ENCODE measurements at places on chromosomes 7 and 10. TPM values are rescaled to one million over a fixed set of nuclear protein-coding genes. Genes with fewer than 3 reads are reported as not detected.

Gene AIFM2
- 4.3 TPM for total RNA-seq

Gene APBB1IP
- total RNA-seq = not detected

- H3K27ac ChIP-seq = no peak overlapping the region
- no peaks in the 10 kb centered on the region for H3K27me3 ChIP-seq
- DNase-seq = no peak
- H3K4me3 ChIP-seq = no peak overlapping the region
- no peaks in the 10 kb centered on the region for H3K36me3 ChIP-seq
Measured at GRCh38 chr10:33241351-33241750, 93.1 kb downstream of the NRP1 start.

DNA sequence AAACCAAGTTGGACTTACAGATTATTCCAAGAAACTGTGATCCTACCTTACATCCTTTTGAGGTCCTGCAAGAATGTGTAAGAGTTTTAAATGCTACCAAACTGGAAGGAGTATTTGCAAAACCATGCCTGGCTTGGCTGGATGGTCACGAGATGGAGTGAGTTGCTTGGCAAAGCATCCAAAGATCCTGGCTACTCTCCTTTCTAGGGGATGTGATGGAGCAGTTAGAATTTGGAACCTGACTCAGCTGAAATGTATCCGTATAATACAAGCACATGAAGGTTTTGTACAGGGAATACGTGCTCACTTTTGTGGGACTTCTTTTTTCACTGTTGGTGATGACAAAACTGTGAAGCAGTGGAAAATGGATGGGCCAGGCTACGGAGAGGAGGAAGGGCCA is 13.3 kb upstream of the SYPL1 start:
- no peak for DNase-seq

DNA sequence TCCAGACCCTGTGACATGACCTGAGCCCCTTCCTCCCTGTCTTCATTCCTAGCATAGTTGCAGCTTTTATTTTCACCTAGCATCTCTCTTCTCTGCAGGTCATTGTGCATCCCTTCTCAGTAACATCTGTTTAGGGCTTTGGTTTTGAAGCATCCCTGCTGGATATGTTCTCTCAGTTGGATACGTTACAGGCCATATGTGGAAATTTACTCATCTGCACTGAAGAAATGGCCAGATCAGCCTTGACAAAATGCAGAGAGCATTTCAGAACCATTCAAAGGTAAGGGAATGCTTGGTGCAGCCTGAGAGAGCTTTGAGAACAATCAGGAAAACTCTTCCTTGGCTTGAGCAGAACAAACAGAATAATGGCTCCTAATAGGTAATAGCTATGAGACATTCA is 647.0 kb downstream of the KCNMA1 start:
- no peak overlapping the region for H3K4me3 ChIP-seq
- peaks cover 7% of the 10 kb centered on the region for H3K27me3 ChIP-seq
- no peaks in the 10 kb centered on the region for H3K4me1 ChIP-seq

GRCh38 chr10:20162123-20162522 is 345.9 kb downstream of the PLXDC2 start:
- DNase-seq = peak; percentile 85
- H3K4me1 ChIP-seq = peaks cover 73% of the 10 kb centered on the region
- H3K36me3 ChIP-seq = no peaks in the 10 kb centered on the region
- peak overlapping the region; percentile 75 for H3K27ac ChIP-seq
- no peaks in the 10 kb centered on the region for H3K27me3 ChIP-seq
- H3K4me3 ChIP-seq = no peak overlapping the region

DNA sequence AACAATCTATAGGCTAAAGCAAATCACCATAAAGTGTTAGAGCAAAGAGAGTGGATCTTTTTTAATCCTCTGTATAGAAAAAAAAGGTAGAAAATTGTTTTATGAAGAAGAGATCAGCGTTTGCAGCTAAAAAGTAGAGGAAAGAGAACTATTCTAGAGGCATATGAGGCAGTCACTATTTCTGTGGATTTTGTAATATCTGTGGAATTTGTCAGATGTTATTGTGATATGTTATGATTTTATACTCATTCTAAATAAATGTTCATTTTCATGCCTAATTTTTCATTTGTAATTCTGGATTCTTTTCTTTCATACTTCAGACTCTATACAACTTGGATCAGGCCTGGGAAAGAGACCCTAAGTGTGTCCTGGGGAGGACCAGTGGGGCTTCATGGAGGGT is 295.0 kb upstream of the LYZL1 start:
- H3K27me3 ChIP-seq = no peaks in the 10 kb centered on the region
- H3K36me3 ChIP-seq = no peaks in the 10 kb centered on the region
- H3K27ac ChIP-seq = no peak overlapping the region
- no peaks in the 10 kb centered on the region for H3K4me1 ChIP-seq
- H3K4me3 ChIP-seq = no peak overlapping the region

DNA sequence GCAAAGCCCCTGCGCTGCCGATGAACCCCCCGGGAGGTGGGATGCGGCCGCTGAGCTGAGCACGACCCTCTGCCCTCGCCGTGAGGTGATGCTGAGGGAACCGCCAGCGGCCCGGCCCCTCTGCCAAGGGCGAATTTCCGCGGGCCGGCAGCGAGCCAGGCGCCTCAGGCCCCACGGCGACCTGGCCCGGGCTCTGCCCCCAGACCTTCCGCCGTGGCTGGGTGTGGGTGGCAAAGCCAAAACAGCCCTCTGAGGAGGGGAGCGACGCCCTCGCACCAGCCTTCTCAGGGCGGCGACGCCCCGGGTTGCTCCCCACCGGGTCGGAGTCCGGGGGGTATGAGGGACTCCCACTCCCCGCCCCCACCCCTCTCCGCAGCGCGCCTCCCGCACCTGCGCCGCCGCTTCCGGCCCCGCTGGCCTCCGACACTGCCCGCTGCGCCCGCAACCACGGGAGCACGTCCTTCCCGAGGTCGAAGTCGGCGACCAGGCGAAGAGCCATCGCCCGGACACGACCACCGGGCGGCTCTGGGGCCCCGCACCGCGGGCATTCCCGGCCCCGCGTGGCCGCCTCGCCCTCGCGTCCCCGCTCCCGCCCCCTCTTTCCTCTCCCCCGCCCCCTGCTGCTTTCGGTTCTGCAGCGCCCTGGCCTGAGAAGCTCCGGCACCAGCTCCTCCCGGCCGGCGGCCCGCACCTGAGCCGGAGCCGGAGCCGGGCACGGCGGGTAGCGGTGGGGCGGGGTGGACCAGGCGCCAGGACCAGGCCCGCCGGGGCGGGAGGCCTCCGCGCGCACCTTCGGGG is at the start of gene GSAP:
GSAP (minus strand) TSS at position 527 of the 798 bp plus-strand sequence; CDS start at position 499, 28 bp downstream.
- no peaks in the 10 kb centered on the region for H3K36me3 ChIP-seq
- H3K4me1 ChIP-seq = no peaks in the 10 kb centered on the region
- peaks cover 32% of the 10 kb centered on the region for H3K27me3 ChIP-seq
- no peak for DNase-seq

All from A673 (cell line).